ENCODE measurements at places on chromosomes 2 and 18.
A peak's percentile ranks its signal among the peaks of the same experiment; 100 is the strongest.

DNA sequence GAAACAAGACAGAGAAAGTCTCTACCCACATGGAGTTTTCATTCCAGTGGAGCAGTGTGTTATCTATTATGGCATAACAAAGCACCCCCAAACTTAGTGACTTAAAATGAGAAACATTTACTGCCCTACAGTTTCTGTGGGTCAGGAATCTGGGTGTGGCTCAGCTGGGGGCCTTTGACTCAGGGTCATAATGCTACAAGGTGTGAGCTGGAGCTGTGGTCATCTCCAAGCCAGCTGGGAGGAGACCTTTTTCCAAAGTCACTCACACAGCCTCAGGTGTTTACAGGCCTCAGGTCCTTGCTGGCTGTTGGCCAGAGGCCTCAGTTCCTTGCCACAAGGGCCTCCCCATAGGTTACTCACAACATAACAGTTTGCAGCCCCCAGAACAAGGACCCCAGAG, 169.2 kb downstream of the ETAA1 start:
- DNase-seq = peak; percentile 27

DNA sequence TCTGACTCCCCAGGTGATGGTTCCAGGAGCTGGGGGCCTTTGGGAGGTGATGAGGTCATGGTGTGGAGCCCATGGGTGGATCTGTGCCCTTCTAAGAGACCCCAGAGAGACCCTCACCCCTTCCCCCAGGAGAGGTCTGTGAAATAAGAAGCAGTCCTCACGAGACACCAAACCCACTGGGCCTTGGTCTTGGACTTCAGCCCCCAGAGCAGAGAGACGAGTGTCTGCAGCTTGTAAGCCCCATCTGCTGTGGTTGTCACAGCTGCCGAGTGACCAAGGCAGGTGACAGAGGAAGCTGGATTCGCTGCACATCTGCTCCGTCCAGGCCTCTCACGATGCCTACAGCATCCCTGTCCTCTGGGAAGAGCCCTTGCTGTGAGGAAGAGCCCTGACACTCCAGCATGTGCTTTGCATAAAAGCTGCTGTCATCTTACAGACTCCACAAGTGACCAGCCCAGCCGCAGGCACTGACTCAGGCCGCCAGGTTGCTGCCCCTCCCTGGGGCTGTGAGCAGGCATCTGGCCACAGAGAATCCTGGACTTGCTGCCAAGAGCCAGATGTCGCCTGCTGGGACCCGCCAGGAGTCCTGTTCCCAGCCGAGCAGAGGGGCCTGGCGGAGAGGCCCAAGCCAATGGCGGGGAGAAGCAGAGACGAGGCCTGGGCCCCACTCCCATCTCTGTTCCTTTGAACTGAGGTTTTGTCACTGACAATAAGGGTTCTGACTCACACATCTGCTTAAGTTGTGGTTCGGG, 150.8 kb downstream of the PXDN start:
- DNase-seq = peak; percentile 93

- no peak for DNase-seq
These were observed 21.6 kb downstream of the CPSF3 start for GRCh38 chr2:9445089-9445488.

DNA sequence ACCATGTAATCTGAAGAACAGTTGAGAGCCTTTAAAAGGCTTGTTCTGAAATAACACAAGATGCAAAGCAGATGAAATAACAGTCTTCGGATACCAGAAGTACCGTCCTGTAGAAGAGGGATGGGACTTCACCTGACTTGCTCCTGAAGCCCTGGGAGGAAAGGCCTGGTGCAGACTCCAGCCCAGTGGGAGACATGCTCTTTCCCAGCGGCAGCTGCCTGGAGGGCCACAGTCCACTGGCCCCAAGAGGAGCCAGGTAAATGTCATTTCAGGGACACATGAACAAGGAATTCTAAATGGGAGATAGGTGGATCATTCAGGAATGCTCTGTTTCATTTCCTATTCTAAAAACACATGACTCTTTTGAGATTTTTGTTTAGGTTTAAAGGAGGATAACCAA, 22.6 kb upstream of the CHN1 start:
- DNase-seq = no peak

DNA sequence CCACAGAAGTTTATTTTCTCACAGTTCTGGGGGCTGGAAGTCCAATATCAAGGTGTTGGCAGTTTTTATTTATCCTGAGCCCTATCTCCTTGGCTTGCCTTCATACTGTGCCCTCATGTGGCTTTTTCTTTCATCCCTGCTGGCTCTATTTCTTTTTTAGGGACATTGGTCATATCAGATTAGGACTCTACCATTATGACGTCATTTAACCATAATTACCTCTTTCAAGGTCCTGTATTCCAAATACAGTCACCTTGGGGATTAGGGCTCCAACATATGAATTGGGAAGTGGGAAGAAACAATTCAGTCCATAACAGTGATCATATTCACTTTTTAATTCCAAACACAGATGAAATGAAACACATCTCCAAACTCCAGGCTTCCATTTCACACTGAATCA, 286.0 kb downstream of the SUCLG1 start:
- DNase-seq = no peak

DNA sequence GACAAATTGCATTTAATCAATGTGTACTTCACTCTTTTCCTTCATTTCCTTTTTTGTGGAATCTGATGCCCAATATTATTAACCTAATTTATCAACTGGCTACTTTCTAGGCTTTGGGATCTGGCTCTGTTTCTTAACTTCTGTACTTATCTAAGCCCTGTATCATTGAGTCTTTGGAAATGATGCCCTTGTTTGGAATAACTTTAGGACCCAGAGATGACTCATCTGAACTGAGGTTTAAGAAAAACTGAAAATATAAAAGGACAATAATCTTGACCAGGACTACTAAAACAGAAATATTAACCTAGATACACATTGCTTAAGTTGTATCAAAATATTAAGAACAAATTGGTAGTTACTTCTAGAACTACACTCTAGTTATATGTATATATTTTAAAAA, 600.8 kb downstream of the CPS1 start:
- no peak for DNase-seq

DNA sequence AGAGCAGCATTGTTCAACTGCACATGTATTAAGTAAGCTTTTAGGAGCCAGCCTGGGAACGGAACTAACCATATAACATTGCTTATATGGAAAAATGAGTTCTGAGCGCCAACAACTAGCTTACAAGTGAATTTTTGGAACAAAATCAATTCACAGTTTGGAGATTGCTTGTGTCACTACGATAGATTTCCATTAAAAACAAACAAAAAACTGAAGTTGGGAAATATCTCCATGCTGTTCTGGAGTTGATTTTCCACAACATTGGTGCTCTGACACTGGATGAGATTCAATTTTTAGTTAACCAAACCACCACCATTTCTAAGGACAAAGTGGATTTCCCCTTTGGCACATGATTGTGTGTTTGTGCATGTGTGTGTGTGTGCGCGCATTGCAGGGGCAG, 56.9 kb upstream of the ZNF397 start:
- DNase-seq = no peak

- peak; percentile 95 for DNase-seq
These were observed 404.8 kb downstream of the MEIS1 start for GRCh38 chr2:66839551-66840320.

DNA sequence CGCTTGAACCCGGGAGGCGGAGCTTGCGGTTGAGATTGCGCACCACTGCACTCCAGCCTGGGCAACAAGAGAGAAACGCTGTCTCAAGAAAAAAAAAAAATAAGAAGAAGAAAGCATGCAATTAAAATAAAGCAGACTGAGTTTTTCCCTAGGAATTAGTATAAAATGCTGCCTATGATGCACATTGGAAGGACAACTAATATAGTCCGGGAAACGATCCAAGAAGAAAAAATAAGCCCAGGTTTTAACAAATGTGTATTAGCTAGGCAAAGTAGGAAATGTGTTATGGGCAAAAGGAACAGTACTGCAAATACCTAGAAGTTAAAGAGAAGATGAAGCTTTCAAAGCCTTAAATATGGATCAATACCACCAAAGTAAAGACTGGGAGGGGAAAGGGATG, 64.0 kb downstream of the SPIRE1 start:
- DNase-seq = peak; percentile 60

GRCh38 chr18:44374966-44375365, 305.7 kb upstream of the SETBP1 start:
- no peak for DNase-seq

DNA sequence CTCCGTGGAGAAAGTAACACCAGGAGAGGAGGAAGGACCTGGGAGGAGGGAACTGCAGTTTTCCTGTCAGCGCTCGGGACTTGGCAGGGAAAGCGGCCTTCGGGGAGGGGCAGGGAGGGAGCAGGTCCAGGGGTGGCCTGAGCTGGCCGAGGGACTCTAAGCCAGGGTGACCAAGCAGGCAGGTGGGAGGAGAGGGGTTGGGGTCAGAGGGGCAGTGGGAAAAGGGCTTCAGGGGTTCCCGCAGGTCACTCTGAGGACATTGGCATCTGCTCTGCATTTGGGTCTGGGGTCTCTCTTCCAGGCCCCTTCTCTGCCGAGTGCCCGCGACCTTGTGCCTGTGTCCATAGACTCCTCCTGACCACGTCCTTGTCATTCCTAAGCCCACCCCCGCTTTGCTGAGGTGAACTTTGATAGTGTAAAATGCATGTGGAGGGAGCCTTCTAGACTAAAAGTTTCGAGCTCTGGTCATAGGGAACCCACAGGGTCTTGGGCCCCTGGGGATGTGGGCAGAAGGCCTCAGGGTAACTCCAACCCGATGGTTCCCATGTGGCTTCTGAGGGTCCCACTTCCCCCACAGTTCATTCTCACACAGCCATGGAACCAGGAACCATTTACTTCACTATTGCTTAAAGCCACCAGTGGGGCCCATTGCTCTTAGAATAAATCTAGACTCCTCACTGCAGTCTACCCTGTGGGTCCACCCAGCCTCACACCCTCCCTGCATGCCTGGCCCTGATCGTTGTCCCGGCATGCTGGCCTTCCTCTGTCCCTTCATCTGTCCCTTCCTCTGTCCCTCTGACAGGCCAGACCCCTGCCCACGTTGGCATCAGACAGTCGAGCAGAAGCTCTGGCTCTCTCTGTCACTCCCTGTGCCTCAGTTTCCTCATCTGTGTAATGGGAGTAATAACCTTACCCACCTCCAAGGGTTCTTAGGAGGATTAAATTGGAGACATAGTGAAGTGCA, 229.2 kb downstream of the SEPTIN10 start:
- DNase-seq = no peak

- DNase-seq = no peak
These were observed 89.4 kb downstream of the RRM2 start for GRCh38 chr2:10211844-10212422.

- DNase-seq = peak; percentile 86
These were observed 22.2 kb upstream of the IL1RN start for GRCh38 chr2:113105047-113105785.

GRCh38 chr2:8437949-8438400, 243.9 kb upstream of the ID2 start:
- DNase-seq = no peak

- DNase-seq = peak; percentile 54
These were observed 83.8 kb upstream of the TFCP2L1 start for GRCh38 chr2:121368836-121369235.

GRCh38 chr2:241550616-241551580, 7.6 kb upstream of the BOK start:
- DNase-seq = no peak

DNA sequence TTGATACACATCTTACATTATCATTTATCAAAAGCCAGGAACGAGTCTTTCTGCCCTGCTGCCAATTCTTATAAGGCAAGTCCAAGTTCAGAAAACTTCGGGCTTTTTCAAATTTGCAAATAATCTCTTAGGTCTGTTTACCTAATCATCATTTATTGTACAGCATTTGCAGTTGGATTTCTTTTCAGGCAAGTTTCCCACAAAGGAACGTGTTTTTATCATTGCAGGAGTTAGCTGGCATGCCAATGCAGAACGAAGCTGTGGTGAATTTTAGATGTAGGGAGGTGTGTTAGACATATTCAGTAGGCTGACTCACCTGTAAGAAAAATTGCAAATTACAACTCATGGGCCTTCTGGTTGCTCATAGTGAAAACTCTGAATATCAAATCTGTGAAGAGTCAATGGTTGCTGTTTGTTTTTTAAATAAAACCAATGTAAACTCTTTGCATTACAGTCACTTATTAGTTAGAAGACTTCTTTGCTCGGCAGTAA, 209.6 kb downstream of the SRBD1 start:
- no peak for DNase-seq

All from GM23248 (cell line).